ENCODE measurements at places on chromosomes 12 and 14.

DNA sequence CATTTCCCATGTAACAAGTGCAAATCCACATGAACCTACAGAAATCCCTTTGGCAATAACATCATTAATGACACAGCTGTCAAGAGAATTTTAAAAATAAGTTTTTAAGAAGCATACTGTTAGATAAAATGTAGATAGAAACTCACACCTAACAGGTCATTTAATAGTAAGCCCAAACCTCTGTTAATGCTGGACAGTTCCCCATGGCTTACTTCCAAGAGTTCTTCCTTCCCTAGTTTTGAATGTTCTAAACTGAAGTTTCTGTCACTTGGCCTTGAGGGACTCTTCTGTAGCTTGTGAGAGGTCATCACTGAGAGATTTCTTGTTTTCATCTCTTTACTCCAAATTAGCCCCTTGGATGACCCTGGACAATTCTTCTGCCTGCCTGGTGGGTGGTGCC lies 22.7 kb downstream of the OTX2 start:
- no peak for DNase-seq

- no peak for DNase-seq
These were observed 5.6 kb downstream of the ERH start for GRCh38 chr14:69392481-69392880.

GRCh38 chr12:50142993-50143392 lies 24.2 kb downstream of the CERS5 start:
- no peak for DNase-seq

DNA sequence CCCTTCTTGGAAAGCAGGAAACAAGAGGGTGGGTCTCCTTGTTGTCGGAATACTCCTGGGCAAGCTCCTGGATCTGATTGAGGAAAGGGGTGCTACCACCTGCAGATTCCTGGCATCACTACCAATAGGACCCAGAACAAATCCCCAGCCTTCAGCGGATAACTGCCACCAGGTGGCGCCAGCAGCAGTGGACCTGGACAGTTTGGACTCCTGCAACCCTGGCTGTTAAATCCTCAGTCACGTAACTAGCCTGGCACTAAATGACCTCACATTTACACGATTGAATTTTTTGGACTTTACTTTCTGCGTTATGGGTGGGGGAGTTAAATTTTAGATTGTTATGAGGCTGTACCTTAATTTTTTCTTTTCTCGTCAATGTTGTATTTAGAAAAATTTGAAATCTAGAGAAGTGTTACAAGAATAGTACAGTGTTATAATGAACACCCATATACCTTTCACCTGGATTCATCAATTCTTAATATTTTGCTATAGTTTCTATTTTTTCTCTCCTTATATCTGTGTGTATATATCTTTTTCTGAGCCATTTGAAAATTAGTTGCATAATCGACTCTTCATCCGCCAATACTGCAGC lies 95.6 kb downstream of the GAS2L3 start:
- DNase-seq, result peak; percentile 59

GRCh38 chr14:28102001-28102400 lies 664.6 kb upstream of the FOXG1 start:
- no peak for DNase-seq

DNA sequence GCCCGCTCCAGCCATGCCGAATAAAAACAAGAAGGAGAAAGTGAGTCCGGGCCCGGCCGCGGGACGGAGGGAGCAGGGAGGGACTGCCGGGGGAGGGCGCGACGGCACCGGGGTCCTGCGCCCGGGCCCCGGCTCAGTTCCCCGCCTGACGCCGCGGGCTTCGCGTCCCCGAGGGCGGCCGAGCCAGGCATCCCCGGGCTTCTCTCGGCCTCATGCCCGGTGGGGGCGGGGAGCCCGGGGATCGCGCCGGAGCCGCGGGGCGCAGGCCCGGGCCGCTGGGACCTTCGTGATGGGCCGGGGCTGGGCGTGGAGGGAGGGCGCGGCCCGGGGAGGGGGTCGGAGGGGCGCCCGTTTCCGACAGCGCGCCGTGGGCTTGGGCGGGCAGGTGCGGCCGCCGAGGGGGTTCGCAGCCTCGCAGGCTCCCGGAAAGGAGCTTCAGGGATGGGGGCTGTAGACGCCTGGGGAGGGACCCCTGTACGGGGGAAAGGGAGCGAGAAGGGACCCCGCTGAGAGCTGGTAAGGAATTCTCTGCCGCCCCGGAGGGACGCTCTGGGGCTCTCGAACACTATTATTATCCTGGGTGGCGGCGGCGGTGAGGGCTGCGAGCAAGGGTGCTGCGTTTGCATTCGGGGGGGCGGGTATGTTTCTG lies 496 bp downstream of the PPP2R5C start:
- peak; percentile 55 for DNase-seq

DNA sequence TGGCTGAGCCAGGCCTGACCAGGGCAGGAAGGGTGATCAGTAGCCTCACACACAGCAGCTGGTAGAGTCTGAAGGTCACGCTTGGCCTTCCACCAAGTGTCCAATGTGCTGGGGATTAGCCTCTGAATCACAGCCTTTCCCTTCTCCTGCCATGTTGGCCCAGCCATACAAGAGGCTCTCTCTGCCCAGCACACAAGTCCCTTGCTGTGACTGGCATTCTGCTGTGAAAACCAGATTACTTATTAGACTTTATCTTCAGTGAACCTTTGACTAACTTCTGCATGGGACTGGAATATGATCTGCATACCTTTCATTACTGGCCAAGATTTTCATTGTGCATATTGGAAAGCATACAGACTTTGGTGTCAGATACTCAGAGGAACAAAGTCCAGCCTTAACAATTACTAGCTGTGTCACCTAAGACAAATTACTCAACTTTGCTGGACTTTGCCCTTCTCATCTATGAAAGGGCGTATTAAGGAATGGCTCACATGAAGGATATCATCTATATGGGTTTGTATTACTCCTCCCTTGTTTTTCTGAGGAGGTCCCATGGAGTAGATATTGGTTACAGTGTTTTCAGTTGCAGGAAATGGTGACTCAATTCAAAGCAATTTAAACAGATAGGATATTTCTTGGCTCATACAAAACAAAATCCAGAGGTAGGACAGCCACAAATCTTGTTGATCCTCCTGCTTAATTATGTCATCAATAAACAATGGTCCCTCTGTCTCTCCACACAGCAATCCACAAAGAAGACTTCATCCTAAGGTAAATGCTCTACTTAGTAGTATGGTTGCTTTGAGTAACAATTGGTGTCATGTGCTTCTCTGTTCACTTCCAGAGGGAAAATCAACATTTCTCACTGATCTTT lies 99.6 kb downstream of the DYRK2 start:
- no peak for DNase-seq

GRCh38 chr12:19242581-19242980 lies 113.0 kb downstream of the PLEKHA5 start:
- DNase-seq, result no peak

DNA sequence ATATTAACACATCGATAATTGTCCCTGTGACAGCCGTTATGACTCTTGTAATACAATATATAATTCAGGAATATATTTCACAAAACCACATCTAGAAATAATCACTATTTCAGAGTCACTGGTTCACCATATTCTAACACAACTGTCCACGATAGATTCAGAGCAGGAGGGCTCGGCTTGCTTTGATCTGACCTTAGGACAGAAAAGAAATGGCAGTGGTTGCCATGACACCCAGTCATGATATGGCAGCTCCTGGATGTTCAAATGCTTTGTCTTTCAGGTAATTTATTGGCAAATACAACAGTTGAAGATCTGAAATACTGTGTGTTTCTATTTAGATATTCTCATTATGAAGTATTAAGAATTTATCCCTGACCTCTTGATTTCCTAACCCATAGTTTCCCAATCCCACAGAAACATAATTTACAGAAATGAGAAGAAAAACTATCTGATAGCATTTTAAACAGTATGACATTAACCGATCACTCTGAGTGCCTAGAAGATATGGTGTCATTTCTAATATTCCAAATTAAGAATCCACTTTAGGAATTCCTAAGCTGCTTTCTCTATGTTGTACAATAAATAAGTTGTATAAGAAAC lies 116.4 kb downstream of the EPS8 start:
- DNase-seq, result no peak

DNA sequence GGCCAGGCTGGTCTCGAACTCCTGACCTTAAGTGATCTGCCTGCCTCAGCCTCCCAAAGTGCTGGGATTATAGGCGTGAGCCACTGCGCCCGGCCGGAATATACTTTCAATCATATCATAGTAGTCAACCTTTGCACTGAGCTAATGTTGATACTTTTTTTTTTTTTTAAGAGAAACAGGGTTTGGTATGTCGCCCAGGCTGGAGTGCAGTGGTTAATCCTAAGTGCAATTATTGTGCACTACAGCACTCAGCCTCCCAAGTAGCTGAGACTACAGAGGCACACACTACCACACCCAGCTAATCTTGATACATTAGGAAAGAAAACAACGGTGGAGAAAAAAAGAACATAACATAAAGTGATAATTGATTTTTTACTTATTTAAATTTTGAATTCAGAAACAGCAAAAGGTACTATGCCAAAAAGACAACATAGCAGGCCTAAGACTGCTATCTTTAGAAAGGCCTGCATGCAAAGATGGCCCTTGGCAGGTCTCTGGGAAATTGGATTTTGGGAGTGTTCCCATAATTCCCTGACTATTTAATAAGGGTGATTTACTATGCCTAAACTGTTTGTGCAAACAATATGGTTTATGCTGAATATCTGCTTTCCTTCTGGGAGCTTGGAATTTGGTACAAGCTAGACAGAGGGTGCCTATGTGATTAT lies 15.5 kb downstream of the BTBD7 start:
- DNase-seq, result no peak

- no peak for DNase-seq
These were observed 122.7 kb downstream of the SSPN start for GRCh38 chr12:26317942-26318575.

- no peak for DNase-seq
These were observed 164.9 kb downstream of the DYRK2 start for GRCh38 chr12:67813456-67813904.

GRCh38 chr12:62971769-62972525 lies 37.0 kb upstream of the PPM1H start:
- no peak for DNase-seq

GRCh38 chr12:128266541-128267130 lies 334 bp upstream of the TMEM132C start:
- DNase-seq, result no peak

DNA sequence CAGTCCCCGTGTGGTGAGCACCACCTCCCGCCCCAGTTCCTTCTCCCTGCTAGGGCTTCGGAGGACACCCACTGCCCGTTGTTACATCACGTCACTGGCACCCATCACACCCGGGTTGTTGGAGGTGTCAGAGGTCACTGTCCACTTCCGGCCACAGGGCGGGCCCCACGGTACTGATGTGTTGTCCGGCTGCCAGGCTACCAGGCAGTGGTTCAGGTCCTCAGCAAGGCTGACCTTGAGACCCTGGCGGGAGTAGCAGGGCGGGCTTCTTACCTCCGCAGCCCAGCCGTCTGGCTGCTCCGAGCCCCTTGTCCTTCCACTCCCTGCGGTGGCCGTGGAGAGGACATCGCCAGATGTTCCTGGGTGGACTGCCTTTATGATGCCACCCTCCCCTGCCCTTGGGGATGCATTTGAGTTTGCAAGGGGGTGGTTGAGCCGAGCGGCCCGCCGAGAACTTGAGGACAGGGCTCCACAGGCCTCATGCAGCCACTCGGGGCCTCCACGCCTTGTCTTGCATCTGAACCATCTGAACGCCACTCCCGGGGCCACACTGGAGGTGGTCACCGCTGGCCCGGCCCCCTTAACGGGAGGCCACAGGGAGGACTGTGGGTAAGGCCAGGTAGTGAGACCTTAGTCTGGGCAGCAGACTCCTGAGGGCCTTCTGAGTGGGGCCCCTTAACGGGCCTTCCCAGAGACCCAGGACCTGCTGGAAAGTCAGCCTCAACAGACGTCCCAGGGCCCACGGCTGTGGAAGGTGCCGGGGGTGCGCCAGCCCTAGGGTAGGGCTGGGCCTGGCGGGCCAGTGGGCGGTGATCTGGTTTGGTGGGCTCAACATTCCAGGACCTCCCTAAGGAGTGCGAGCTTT lies 27.1 kb upstream of the PLD4 start:
- DNase-seq, result no peak

DNA sequence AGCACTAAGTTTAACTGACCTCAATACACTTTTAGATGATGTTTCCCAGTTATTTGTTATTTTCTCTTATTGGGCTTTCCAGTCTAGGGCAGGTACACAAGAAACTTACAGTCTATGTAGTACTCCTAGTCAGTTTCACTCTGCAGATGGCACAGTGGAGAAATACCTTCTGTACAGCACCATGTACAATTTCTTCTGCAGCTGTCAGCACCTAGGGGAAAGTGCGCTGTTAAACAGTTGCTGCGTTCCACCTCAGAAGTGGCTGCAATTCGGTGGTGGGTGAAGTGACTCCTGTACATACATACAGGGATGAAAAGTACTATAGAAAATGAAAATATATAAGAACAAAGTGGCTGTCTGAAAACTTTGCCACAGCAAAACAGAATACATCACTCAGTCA lies 48.3 kb downstream of the NOVA1 start:
- no peak for DNase-seq

DNA sequence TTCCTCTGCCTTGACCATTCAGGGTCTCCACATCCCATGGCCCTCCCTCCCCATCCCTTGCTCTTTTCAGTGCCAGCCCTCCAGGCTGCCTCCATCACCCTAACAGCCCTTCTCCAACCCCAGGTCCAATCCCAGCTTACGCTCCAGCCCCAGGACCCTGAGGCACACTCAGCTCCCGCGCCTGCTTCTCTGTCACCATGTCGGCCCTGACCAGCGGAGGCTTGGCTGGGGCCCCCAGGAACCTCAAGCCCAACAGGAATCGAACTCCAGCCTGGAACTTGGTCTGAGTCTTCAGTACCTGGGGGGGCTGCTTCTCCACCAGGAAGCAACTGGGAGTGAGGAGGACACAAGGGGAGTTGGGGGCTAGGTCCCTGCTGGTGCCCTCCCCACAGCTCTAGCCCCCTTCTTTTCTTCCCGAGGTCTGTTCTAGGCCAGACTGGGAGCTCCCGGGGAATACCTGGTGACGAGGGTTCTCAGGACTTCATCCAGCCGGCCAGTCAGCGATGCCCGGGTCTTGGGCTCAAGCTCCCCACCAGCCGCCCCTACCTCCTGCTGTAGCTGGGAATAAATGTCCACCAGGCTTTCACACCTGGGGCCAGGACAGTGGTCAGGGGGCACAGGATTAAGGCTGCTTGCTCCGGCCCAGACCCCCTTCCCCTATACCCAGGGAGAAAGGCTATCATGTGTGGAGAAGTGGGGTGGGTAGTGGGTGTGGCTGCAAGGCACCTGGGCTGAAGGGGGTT lies 6.0 kb downstream of the STAT6 start:
- no peak for DNase-seq

- no peak for DNase-seq
These were observed 1340.9 kb downstream of the FSCB start for GRCh38 chr14:43166163-43166562.

Data from activated CD8-positive, alpha-beta T cell treated with anti-CD3 and anti-CD28 coated beads, Interleukin-2, amount 10 ng/mL, durations not matched to agents 7 days and 5 days (primary cell).